ENCODE measurements at places on chromosomes 5 and 9. TPM values are rescaled to one million over a fixed set of nuclear protein-coding genes. Genes with fewer than 3 reads are reported as not detected.

GRCh38 chr9:98518556-98518955 is 190.2 kb downstream of the GABBR2 start:
- no peak for DNase-seq

GRCh38 chr5:89573345-89573744 is 690.4 kb upstream of the MEF2C start:
- no peak for DNase-seq

DNA sequence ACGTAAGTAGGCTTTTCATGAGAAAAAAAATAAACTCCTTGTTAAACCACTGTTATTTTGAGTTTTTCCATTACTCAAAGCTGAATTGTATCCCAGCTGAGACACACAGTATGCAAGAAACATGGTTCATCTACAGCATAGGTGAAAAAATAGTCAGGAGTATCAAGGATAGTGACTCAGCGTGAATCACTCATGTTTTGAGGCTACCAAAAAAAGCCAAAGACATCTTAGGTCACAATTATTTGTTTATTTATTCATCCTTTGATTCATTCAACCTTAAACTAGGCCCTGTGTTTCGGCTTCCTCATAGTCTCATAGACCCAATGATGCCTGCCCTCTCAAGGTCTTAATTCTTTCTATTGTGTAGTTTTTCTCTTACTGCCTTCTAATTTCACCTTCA is 32.9 kb upstream of the STX17 start:
- no peak for DNase-seq

GRCh38 chr9:69131682-69132081 is 42.4 kb upstream of the TJP2 start:
- DNase-seq: no peak

The BARHL1 gene
- total RNA-seq: not detected

The ROR2 gene
- 0.87 TPM for total RNA-seq

The PCDHB10 gene
- 0.64 TPM for total RNA-seq

The SPATA6L gene
- 0.87 TPM for total RNA-seq

The TLX3 gene
- total RNA-seq: not detected

The CTNND2 gene
- total RNA-seq: 5.4 TPM
